ENCODE measurements at places on chromosomes 1 and 21.

GRCh38 chr1:244075247-244075722, 24.2 kb downstream of the ZBTB18 start:
- DNase-seq: no peak

DNA sequence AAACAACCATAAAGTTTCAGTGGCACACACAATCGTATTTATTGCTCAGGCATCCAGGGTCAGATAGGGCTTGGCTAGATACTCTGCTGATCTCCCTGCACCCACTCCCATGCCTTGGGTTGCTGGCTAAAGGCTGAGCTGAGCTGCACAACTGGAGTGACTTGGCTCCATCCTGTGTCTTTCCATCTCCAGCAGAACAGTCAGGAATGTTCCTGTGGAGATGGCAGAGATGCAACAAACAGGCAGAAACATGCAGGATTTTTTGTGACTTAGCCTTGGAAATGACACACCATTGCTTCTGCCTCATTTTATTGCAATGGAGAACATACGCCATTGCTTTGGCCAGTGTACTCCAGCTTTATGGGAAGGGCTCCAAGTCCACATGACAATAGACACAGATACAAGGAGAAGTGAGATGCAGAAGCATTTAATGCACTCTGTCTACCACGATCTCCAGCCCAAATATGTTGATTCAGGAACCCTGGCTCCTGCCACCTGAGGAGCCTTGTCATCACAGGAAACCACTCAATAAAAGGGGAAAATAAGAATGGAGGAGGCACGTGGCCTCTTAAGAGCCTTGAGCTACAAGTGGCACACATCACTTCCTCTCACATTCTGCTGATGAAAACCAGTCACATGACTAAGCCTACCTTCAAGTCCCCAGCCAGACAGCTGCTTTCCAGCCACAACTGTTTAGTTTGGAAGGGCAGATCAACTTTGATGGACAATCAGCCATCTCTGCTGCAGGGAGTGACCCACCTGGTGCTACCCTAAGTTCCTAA, 10.1 kb upstream of the GUCA2B start:
- no peak for DNase-seq

DNA sequence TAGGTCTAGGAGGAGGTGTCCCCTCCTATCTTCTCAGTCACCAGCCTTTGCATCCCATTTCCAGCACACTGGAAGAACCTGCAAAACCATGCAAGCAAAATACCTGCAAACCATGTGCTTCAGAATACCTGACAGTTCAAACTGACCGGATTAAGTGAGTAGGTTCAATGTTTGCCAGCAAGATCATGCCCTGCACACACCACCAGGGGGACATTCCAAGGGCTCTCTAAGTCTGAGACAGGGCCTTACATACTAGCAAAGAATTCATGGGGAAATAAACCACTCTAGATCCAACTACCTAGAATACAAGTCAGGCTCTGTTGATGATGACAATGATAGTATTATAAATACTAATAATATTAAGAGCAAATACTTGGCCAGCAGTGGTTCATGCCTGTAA, 27.6 kb downstream of the INPP5B start:
- no peak for DNase-seq

DNA sequence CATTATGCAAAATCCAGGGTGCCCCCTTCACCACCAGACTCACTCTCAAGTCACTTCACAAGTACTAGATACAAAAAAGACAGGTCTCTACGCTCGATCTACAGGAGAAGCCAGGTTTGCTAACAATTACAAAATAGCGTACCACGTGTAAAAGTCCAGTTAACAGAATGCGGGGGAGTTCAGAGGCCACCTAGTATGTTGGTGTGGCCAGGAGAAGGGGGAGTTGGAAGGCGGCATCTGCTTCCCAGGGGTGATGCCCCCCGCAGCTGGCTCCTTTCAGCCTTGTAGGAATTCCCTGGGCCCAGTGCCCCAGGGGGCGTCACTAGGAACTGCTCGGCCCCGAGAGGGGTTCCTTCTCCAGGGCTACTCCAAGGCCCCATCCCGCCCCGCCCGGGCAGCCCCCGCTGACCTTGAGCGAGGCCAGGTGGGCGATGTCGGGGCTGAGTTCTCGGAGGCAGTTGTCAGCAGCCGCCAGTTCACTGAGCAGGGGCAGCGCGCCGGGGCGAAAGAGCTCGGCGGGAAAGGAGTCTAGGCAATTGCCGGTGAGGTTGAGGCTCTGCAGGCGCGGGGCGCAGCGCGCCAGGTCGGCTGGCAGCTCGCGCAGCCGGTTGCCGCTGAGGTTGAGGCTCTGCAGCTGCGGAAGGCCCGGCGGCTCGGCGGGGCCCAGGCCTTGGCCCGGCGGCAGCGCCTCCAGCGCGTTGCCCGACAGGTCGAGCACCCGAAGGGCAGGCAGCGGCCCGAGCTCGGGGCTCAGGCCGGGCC, 664 bp downstream of the LRRC47 start:
- peak; percentile 26 for DNase-seq

DNA sequence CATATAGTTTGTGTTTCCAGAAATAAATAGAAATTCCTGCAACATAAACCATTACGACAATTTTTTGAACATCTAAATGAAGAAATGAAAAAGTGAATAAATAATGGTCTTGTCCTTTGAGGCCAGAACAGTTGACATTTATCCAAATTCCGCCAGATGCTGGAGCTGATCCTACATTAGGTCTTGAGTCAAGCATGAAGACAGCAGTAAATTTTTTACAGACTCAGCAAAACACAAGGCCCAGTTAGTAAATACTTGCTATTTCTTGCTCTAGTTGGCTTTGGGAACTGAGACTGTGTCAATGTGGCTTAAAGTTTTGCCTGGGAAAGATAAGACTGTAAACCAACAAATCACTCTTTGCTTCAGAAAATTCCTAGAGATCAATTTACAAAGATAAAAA, 540.1 kb upstream of the RGS18 start:
- no peak for DNase-seq

DNA sequence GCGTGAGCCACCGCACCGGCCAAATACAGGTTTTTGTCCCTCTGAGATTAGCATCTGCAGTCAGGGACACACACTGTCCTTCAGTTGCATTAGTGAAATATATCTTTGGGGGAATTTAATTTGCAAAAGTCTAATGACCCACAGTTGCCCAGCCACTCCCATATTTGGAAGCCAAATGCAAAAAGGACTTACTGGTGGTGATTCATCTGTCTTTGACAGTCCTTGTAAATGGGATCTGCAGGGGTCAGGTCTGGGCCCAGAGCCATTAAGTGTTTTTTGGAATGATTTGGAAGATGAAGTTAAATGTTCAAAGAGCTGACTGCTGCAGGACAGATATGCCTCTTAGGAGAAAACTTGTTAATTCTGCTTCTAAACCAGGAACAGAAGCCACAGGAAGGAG, 44.6 kb upstream of the DNASE2B start:
- no peak for DNase-seq

DNA sequence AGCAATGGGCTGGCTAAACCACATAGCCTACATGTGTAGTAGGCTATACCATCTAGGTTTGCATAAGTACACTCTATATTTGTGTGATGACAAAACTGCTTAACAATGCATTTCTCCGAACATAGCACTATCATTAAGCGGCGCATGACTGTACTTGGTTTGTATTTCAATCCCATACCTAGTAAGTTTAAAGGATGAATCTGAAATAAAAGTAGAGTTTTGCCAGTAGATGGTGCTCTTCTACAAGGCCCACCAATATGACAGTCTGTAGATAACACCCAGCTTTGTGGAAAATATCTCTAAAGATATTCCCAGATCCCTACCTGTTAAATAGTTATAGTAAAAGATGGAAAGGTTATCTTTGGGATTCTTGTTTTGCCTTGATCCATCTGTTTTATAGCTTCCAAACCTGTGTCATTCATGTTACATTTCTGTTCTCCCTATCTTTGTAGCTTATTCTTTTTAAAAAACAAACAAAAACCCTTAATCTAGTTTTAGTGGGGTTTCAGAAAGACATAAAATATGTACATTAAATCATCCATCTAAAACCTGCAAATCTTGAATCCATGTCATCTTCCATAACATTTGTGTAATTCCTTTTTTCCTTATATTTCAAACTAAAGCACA, 33.9 kb upstream of the ASPM start:
- DNase-seq: no peak

- no peak for DNase-seq
Observed at GRCh38 chr1:209029737-209030136, 553.8 kb upstream of the CAMK1G start.

DNA sequence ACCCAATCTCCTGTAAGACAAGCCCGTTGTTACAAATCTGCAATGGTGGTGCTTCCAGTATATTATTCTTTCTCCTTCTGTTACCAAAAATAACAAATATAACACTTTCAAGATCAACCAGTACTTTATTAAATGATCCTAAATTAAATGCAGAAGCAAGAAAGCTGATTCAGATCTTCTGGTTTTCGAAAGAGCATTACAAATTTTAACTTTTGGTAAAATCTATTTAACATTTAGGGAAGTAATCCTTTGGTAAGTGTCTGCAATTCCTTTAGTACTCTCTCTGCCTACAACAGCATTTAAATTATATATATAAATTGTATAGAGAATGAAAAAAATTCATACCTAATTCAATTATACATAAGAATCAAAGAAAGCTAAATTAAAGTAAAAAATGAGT, 198.6 kb upstream of the HMCN1 start:
- no peak for DNase-seq

GRCh38 chr1:165284454-165284853, 72.1 kb downstream of the LMX1A start:
- DNase-seq: no peak

- no peak for DNase-seq
Observed at GRCh38 chr1:208071435-208072031, 160.6 kb upstream of the CD34 start.

DNA sequence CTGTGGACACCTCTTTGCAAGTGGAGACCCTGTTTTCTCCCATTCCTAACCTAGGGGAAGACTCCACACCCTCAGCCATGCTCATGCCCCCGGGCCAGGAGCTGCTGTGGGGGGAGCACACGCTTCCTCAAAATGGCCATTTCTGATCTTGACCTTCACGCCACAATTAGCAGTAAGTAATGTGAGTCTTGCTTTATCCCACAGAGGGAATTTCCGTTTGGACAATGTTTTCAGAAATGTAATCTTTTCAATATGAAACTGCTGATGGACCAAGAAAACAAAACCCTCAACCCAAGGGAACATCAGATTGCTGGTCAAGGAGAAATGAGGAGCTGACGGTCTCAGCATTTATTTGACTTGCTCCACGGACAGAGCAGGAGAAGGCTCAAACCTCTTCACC, 8.3 kb upstream of the KCNE1 start:
- DNase-seq: no peak

DNA sequence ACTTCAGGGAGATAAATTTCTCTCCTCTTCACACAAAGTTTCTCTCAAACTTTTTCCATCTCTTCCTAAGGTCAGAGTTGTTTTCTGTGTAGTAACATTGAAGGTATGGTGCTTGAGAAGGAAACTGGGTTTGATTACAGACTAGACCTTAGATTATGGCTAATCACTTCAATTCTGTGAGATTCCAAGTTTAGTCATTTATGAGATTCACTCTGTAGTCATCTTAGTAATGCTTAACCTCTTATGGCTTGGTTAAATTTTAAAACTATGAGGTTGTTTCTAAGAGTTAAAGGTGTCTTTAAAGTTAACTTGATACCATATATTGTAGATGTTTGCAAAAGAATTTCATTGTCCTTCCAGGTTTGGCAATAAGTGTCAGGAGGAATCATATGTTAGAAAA, 1092.2 kb downstream of the KCNT2 start:
- no peak for DNase-seq

DNA sequence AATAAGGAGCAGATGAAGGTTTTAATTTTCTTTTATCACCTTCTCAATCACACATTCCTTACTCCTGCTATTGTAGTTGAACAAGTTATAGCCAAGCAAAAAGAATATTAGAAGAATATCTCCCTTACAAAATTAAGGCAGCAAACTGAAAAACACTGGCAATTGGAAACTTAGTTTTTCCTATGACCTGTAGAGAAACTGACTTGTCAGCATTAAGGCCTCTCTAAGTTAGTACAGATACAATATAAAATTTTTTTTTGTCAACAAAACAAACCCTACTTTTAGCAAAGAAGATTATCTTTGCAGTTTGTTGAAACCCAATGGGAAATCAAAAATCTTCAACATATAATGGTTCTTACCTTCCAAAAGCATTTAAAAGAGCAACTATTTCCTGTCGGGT, 61.3 kb downstream of the ERO1B start:
- no peak for DNase-seq

- no peak for DNase-seq
Observed at GRCh38 chr1:32810358-32810757, 6.8 kb downstream of the YARS1 start.

- DNase-seq: no peak
Observed at GRCh38 chr21:44505673-44506278, 34.2 kb downstream of the KRTAP10-1 start.

- DNase-seq: no peak
Observed at GRCh38 chr1:56773341-56774066, 45.7 kb downstream of the FYB2 start.

DNA sequence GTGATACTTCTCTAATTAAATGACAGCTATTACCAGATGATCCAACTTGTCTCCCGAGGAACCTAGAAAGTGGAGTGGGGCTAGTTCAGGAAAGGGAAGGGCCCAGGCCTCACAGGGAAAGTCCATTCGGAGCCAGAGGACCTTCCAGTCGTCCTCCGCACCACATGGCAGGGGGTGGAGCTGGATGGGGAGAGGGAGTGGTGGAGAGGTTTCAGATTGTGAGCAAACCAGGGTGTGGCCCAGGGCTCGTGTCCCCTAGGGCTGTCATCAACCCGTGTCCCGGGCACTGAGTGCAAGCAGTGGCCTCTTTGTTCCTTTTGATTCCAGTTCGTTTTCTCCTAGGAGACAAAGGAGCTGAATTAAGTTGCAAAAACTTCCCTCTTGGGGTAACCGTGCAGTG, 114.9 kb downstream of the HUNK start:
- DNase-seq: no peak

DNA sequence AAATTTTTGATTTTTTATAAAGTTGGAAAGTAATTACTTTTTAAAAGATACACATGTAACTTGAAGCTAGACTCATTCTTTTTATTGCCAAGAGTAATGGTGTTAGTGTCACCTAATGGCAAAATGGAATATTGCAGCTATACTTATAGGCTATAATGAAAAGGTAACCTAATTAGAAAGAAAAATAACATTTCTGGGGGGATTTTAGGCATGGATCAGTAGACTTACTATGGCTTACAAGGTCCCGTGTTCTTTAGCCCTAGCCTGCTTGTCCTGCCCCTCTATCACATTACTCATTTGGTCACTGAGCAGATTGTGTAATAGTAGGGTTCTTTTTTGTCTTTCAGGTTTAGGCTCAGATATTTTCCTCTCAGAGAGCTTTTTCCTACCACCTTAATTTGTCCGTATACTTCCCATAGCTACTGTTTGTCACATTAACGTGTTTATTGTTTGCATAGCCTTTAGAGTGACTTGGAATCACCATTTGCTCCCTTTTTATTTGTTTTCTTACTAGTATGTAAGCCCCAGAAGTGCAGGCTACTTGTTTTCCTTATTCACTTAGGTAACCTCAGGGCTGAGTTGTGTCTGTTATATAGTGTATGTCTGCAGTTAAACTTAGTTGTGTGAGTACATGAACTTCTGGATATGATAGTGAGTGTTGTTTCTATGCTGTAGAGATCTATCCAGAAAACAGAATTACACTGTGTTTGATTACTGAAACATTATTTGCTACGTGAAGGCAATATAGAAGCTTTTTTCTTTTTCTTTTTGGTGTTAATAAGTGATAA, 58.7 kb downstream of the RABGAP1L start:
- DNase-seq: no peak
